ENCODE measurements at places on chromosomes 1 and 21.

DNA sequence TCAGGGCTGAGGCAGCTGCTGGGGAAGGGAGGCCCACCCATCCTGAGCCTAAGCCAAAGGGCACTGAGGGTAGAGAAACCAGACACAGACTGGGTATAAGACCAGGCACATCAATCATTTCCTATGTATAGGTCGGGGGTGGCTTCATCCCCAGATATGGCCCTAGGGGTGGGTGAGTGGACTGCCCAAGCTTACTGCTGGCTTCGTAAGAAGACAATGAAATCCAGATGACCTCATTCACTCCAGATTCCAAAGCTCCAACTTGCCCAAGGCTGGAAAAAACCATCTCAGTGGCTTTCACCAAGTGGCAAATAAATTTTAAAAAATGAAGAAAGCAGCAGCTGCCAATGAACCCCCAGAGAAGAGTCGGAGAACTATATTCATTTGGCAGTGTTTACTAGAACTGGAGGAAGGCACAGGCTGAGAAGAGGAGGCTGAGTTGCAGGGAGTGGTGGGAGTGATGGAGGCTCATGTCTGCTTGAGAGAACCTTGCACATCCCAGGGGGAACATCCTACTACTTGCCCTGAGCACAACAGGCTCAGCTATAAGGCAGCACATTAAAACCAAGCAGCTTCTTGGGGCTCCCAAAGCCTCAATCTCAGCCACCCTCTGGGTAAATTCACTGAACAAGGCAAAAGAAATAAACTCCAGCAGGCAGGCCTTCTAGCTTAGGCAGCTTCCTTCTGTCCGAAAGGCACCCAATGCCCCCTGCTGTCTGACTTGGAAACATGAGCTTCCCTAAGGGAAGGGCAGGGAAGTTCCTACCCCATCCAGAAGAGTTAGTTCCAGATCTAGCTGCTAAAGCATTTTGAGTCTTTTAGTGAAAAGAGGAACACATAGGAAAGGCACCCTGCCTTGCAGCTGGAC, 14.1 kb downstream of the PEA15 start:
- DNase-seq, result no peak

- no peak for DNase-seq
Measured at GRCh38 chr21:37452227-37452626, 85.7 kb downstream of the DYRK1A start.

GRCh38 chr1:24294716-24295371, 24.3 kb upstream of the GRHL3 start:
- DNase-seq, result no peak

DNA sequence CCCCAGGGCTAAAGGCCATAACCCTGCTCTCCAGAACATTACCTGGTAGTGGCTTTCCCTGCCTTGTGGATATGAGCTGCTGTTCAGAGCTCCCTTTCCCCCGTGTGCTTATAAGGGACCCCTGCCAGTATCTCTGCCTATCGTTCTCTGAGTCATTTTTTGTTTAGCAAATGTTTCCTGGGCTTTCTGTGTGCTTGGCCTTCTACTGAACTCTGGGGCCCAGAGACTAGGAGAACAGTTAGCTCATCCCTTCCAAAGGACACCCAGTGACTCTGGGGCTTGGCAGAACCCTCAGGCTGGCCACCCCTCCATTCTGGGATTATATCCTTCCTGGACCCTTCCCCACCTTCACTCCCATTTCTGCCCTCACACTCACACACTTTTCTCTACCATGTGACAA, 80.8 kb upstream of the POU3F1 start:
- no peak for DNase-seq

DNA sequence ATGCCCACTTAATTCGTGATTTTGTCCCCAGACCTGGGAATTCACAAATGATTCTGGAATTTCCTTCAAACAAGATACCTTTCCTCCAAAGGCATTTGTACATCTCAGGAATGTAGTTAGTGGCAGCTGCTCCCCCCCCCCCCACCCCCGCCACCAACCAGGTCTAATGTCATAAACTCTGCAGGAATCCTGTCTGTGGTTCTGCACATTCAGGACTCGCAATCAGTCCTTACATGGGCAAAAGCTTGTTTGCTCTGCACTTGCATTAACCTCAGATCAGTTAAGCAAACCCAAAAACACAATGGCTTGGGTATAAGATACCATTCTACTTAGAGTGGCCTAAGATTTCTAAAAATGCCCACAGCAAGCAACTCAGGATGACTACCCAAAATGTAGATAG, 143.8 kb downstream of the TGFB2 start:
- no peak for DNase-seq

- DNase-seq, result no peak
Measured at GRCh38 chr21:43266534-43266933, 97.7 kb downstream of the CRYAA start.

- DNase-seq, result no peak
Measured at GRCh38 chr1:84672080-84672854, 18.0 kb downstream of the SSX2IP start.

DNA sequence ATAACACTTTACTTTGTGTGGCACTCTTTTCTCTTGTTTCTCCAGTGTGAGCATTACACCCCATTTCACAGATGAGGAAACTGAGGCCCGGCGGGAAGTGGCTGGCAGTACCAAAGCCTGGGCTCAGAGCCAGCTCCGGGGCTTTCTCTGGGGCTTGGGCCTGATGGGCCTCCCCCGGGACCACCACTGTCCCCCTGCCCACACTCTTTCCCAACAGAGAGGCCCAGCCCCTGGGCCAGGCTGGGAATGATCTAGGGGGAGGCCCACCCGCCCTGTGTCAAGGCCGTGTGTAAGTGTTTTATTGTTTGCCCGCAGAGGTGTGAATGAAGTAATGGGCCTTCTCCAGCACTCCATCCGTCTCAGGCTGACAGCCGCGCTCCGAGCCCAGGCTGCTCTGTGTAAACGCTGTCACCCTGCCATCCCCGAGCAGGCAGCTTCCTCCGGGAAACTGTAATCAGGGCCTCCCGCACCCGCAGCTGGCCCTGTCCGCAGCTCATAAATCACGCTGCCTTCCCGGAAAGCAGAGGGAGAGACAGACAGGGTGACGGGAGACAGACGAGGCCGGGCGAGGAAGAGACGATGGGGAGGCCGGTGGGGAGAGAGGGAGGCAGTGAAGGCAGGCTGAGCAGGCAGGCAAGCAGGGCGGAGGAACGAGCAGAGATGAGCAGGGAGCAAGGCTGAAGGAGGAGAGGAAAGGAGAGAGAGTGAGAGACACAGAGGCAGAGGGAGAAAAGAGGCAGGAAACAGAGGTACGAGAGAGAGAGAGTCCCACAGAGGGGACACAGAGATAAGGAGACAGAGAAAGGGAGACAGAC, 109.7 kb upstream of the ZBTB40 start:
- no peak for DNase-seq

GRCh38 chr1:154624746-154625643, 17.0 kb upstream of the ADAR start:
- no peak for DNase-seq

DNA sequence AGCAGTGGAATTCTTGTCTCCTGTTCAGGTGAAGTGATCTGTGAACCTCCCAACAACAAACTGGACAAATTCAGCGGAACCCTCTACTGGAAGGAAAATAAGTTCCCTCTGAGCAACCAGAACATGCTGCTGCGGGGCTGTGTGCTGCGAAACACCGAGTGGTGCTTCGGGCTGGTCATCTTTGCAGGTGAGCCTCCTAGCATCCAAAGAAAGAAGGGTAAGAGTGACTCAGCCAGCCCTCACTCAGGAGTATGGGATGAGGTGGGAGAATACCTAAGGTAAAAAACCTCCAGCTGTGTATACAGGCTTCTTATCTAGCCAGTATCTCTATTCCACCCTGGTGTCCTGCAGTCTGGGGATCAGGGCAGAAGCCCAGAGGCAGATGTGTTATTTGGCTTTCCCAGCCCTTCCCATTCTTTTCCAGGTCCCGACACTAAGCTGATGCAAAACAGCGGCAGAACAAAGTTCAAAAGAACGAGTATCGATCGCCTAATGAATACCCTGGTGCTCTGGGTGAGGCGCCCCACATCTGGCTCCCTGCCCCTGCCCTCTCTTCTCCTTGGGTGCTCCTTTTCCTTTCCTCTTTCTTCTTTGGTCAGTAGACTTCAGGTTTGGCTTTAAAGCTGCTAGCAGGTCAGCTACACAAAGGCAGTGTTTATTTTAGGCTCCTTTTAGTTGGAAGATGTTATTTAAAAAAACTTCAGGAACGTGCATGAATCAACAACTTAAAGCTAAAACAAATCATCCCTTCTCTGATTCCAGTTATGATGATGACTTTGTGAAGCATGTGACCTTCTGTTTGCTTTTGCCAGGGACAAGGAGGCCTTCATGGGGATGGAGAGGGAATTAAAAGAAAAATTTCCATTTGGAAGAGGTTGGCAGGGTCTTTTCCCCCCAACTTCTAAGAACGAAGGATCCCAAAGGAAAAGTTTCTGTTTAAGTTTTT, 9.0 kb downstream of the ATP8B2 start:
- DNase-seq, result no peak

- DNase-seq, result no peak
Measured at GRCh38 chr1:59178339-59179187, 118.3 kb upstream of the FGGY start.

- DNase-seq, result no peak
Measured at GRCh38 chr1:183148599-183148998, 37.5 kb upstream of the LAMC2 start.

All from GM20000 (cell line).